ENCODE measurements at places on chromosomes 6 and 20.

- DNase-seq, result no peak
Observed at GRCh38 chr6:47403801-47404200, 73.8 kb upstream of the CD2AP start.

DNA sequence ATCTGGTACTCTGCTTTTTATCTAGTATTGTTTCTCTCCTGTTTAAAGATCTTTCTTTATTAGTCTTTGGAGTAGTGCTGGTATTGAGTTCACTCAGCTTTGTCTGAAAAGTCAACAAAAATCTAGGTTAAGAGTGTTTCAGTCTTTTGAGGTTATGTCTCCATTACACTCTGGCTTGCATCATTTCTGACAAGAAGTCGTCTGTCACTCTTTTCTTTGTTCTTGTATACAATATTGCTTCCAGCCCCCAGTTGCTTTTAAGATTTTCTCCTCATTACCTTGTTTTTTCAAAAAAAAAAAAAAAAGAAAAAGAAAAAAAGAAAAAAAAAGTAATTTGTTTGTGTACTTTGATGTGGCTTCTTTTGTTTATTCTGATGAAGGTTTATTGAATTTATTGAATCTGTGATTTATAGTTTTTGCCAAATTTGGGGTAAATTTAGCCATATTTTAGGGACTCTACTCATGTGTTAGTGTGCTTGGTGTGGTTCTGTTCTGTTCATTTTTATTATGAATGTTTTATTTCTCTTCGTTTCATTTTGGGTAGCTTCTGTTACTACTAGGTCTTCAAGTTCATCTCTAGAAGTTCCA lies 408.9 kb downstream of the CDKAL1 start:
- DNase-seq, result no peak

GRCh38 chr6:134936476-134936875 lies 13.4 kb downstream of the ALDH8A1 start:
- no peak for DNase-seq

- no peak for DNase-seq
Observed at GRCh38 chr20:47666304-47666703, 119.0 kb downstream of the SULF2 start.

DNA sequence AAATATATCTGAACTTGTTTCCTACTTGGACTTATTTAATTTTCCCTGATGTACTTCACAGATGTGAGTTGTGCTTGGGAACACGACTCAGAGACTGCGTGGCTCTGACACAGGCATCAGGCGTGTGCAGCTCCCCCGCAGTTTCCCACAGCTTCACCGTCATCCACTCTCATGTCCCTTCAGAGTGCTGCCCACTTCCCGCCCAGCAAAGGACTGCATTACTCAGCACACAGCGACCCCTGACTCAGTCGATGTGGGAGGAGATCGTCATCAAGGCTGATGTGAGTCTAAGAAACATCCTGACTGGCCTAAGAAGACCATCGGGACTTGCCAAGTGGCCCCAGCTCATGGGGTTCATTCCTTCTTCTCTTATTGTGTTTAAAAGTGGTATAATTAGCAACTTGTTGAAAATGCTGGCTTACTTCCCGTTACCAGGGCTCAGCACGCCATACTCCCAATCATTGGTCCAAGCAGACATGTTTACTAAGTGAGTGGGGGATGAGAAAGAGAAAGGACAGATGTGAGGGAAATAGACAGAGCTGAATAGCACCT lies 539.4 kb upstream of the JARID2 start:
- no peak for DNase-seq

DNA sequence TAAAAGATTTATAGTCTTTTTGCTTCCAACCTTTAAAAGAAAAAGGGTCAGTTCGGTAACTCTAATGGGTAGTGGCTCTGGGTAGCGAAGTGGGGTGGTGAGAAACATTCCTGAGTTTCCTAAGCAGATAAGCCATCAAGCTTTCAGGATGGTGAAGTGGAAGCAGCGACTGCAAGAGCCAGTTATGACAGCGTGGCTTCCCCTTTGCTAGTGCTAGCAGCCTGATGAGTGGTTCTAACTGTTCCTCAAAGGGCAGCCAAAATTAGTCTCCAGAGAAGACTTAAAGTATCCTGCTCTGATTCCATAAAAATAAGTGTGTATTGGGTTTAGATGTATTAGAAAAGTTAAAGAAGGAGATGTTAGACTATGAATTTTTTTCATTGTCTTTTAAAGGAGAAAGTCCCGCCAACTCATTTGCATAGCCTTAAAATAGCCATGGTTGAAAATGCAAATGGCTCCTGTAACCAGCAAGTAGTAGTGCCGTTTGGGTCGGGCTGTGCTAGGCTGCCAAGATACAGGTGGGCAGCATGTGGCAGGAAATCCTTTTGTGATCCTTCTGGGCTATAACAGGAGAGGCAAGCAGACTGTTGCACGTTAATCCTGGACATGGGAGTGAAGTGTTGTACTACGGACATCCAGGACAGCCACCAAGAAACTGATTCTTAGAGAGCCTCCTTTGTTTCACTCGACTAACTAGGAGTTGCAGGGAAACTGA lies 18.0 kb downstream of the ELOVL2 start:
- no peak for DNase-seq

- peak; percentile 1 for DNase-seq
Observed at GRCh38 chr6:12957321-12958051, 240.9 kb downstream of the PHACTR1 start.

DNA sequence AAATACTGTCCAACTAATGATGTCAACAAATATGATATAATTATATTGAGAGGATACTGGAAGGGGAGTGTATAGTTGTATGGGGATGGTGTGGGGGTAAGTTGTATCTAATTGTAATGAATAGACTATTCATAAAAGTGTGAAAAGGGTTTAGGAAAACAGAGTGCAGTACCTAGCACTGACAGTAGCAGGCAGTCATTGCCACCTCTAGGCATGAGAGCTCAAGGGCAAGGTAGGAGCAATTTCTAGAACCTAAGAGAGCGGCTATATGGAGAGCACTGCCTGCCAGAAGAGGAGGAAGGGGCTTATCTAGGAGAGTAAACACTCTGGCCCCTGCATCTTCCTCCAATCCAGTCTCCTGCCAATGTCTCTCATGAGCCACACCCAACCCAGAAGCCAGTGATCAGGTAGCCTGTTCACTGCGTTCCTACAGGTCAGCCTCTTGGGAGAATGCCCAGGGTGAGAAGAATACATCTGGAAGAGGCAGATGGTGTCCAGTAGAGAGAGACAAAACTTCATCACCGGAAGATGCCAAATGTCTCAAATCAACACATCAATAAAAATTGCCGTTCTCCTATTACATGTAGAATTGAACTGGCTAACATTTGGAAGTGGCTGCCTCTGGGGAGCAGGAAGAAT lies 200.0 kb downstream of the LY86 start:
- DNase-seq, result no peak

- no peak for DNase-seq
Observed at GRCh38 chr20:32112841-32113240, 3.3 kb downstream of the TM9SF4 start.

- no peak for DNase-seq
Observed at GRCh38 chr6:44539701-44540355, 152.3 kb downstream of the CDC5L start.

- no peak for DNase-seq
Observed at GRCh38 chr6:158633127-158633526, 11.4 kb downstream of the DYNLT1 start.

GRCh38 chr6:100296810-100297544 lies 167.7 kb downstream of the SIM1 start:
- DNase-seq, result no peak

DNA sequence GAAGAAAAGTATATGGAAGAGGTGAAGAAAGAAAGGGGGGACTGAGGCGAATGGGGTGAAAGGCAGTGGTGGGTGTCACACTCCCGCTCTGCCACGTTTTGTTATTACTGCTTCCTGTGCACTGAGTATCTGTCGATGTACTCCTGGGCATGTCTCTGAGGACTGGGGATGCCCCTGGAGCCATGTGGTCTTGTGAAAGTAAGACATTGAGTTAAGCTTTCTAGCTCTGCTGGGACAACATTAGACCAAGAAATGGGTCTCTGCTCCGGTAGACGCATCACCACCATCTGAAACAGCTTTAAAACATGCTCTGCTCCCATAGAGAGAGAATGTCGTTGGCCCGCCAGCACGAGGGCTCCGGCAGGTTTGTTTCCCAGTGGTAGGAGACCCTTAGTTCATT lies 40.0 kb downstream of the IRF4 start:
- DNase-seq, result no peak

- no peak for DNase-seq
Observed at GRCh38 chr20:62298577-62299249, 4.1 kb upstream of the ADRM1 start.

DNA sequence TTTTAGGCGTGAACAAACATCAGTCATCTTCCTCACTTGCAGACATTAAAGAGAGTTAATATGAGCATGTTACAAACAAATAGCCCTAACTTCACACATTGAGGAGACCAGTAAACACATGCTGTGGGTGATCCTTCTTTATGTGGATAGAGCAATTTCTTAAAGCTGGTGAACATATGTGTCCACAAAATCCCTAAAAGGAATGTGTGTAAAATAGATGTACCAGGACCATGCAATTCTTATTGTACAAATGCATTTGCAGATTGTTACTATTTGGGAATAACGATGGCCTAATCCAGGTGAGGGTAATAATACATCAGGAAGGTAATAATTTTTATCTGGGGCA lies 228.9 kb downstream of the ALDH8A1 start:
- no peak for DNase-seq

DNA sequence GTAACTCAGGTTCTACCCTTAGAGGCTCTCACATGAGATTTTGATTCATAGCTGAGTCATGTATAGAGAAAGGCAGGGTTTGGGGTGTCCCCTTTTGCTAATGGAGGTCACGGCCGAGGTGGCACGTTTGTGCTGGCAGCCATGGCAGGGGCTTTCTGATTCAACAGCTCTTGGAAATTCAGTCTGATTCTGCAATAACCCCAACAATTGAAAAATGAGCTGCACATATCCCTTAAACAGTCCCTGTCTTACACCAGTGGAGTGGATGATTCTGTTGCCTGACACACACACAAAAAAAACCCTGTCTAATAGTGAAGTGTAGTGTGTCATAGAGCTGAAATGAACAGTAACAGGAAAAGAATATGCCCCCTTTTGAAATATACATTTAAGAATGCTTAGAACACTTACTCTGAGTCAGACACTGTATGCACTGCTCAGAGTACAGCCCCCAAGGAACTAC lies 40.4 kb upstream of the ARG1 start:
- no peak for DNase-seq

Measured in activated effector memory CD4-positive, alpha-beta T cell treated with Interleukin-2 at 50 U/mL for 16 hours (primary cell).